Vagina (tissue), 2 donors: ENCODE measurements at places on chromosomes 4 and X. TPM values are rescaled to one million over a fixed set of nuclear protein-coding genes. Genes with fewer than 3 reads are reported as not detected.

IL13RA2 gene
- 0.74 TPM for total RNA-seq

CORIN gene
- 5.4 TPM for total RNA-seq

SUPT20HL2 gene
- total RNA-seq, result not detected

DNA sequence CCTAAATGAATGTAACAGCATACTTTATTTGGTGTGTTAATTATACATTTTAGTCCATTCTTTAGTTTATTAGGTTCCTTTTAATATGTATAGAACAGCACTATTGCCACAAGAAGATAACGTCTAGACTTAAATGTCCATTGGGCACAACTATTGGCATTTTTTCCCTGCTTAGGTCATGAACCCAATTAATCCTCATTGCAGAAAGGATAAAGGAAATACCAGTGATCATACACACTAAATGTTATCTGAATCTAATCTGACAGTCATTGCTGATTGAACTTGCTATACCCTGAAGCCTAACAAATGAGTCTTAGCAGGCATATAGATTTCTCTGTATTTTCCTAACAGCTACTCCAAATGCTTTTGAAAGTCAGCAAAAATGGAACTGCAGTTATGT is 2250.0 kb upstream of the AGA start:
- DNase-seq, result no peak

DNA sequence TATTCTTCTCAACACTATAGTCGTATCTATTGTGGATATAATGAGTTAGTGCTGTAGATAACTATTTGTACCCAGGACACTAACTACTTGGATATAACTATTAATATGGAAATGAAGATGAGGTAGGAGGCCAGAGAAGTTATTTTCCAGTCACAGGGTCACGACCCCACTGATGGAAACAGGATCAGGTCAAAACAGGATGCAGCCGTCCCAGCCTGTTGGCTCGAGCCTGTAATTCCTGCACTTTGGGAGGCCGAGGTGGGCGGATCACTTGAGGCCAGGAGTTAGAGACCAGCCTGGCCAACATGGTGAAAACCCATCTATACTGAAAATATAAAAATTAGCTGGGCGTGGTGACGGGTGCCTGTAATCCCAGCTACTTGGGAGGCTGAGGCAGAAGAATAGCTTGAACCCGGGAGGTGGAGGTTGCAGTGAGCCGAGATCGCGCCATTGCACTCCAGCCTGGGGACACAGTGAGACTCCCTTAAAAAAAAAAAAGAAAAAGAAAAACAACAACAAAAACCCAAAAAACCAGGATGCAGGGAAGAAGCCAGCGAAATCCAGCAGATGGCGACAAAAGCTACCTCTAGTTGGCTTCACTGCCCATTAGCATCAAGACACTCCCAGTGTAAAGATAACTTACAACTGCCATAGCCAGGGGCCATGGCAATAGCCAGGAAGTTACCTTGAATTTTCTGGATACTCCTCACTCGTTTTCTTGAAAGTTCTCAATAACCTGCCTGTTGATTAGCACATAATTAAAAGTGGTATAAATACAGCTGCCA is 37.9 kb upstream of the NKAP start:
- no peak for DNase-seq

DNA sequence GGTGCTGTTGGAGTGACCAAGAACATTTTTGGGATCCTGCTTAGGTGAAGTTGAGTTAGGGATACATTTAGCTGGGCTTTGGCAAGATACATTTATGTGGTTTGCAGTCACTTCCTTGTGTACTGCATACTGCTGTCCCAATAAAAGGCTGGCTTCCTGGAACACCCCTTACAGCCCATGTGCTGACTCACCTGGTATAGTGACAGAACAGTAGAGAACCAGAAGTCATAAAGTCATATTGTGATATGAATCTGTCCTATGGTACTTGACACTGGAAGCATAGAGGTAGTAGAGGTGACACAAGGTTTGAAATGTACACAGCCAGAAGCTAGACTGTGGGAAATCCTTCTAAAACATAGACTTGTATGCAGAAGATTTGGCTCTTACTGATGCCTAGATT is 55.3 kb upstream of the SLC25A43 start:
- no peak for DNase-seq

DNA sequence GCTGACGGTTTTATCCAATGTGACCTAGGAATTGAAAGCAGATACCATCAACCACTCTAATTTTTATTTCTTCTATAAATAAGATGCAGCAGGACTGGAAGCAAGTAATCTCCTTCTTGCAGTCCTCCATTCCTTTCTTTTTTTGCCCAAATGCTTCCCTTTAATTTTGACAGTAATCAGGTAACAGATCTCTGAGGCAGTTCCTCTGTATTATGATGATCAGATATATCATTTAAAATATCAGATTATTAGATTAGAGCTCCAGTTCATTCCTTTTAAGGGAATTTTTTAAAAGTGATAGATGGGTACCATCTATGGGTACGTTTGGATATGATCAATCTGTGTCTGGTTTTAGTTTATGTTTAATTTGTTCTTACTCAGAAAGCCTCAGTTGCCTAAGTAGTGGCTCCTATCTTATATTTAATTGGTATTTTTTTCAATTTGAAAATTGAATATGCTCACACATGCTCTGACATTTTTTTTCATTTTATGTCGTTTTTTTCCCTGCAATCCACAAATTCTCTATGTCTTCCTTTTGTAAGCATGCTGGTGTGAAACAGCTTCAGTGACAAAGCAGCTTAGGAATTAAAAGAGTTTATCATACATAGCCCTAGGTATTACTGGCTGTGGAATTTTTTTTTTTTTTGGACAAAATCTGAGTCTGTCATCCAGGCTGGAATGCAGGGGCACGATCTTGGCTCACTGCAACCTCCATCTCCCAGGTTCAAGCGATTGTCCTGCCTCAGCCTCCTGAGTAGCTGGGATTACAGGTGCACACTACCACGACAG is 73.7 kb upstream of the ANK2 start:
- no peak for DNase-seq

- no peak for DNase-seq
These were observed 8.9 kb upstream of the CCNG2 start for GRCh38 chr4:77148078-77148477.

DNA sequence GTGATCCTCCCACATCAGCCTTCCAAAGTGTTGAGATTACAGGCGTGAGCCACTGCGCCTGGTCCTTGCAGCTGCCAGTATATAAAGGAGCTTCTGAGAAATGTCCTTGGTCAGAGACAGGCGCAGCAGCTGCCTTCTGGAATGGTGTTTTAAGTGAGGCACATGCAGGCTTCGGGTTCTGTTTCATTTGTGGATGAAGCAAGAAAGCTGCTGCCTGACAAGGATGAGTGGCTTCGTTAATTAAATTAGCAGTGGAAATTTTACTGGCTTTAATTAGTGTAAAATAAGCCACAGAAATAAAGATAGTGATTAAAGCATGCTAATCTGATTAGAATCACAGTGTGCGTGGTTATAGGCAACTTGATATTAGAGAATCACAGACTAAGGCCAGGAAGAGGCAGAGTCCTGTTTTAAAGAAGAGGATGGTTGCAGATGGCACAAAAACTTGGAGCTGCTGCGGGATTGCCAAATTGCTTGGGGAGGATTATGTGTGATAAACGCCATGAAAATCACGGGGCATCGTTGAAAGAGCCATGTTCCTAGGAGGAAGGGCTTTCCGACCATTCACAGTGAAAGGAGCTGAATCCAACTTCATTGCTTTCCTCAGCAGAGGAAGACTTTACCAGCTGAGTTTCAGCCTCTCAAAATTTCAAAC is 348.4 kb upstream of the FAT1 start:
- no peak for DNase-seq

DNA sequence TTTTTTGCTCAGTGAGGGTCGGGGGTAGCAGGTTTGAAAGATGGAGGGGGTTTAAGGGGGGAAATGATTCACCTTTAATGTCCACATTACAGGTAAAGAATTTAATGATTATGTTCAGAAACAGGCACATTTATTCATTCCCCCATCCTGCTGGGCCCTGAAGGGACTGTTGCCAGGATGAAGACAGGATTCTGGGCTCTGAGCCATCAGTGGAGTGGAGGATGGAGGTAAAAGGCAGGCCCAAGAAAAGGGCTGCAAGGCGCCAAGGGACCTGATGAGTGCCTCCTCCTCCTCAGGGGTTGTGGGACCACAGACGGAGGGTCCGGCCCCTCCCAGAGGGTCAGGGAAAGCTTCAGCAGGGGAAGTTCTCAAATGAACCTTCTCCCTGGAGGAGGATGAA is 40.4 kb upstream of the PROM1 start:
- DNase-seq, result no peak
